ENCODE measurements at places on chromosomes 3 and 15. TPM values are rescaled to one million over a fixed set of nuclear protein-coding genes. Genes with fewer than 3 reads are reported as not detected.

The CACNA2D3 gene
- total RNA-seq = 0.34 TPM

The VIPR1 gene
- total RNA-seq = 68.9 TPM

DNA sequence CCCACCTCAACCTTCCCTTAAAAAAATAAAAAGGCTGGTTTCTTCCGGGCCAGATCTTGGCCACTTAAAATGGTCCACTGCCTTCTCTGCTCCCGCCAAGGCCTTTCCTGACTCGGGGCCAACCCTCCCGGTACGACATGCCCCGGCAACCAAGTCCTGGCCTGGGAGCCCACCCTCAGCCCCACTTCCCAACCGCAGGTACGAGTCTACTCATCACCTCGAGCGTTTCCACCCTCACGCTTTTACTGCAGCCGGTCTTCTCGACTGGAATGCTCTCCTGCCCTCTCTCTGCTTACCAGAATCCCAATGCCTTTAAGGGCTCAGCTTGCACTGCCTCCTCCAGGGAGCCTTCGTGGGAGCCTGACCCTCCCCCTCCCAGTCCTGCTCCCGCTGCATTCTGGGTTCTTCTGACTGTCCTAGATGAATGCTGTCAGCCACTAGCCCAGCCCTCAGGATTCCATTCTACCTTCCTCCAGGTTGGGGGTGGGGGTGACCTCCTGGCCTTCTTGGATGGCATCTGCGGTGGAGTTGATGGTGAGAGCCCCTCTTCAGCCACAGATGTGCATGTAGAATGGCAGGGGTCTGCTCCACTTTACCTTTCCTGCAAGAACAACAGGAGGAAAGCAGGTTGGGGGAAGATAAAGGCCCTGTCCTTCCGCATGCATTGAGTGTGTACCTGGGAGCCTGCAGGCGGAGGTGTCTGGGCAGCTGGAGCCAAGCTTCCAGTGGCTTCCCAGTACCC is 1.1 kb upstream of the CSRNP1 start:
- no peak for DNase-seq

DNA sequence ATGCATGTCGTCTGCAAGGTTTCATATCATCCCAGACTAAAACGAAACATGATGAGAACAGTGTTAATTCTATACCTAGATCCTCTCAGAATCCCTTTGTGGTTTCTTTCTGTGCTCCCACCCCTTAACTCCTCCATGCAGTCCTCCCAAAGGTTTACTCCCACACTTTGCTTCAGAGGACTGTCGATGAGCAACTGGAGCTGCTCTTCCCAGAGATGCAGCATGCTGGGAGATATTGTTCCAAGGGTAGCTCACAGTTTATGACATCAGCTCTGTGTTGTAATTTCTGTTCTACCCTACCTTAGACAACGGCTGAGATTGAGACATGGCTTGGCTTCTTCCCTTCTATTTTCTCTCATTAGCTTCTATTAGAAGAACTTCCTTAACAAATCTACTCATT is 313.0 kb upstream of the COL8A1 start:
- DNase-seq = no peak

DNA sequence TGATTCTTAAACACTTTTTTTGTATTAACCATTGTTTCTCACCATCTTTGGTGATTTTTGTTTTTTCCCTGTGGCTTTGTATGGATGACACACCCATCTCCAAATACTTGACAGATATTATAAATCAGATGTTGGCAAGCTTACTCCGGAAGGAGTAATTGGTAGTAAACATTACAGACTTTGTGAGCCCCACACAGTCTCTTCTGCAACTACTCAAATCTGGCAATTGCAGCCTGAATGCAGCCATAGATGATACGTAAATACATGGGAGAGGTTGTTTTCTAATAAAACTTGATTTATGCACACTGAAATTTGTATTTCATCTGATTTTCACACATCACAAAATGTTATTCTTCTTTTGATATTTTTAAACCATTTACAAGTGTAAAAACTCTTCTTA is 331.5 kb downstream of the ARPP21 start:
- no peak for DNase-seq

DNA sequence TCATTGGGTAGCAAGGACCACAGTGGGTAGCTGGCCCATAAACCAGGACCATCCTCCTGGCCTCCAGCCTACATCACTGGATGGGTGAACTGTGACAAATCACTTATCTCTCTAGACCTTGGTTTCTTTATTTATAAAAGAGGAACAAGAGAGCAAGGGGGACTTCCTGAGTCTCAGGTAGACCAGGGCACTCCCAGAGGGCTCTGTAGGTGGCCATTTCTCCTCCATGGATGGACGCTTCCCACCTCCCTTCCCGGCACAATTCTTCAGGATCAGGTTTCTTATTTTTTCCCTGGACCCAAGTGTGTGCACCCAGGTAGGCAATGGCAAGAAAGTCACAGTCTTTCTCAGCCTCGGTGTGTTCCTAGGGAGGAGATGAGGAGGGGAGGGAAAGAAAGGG is 41.4 kb upstream of the SPATA12 start:
- DNase-seq = no peak

DNA sequence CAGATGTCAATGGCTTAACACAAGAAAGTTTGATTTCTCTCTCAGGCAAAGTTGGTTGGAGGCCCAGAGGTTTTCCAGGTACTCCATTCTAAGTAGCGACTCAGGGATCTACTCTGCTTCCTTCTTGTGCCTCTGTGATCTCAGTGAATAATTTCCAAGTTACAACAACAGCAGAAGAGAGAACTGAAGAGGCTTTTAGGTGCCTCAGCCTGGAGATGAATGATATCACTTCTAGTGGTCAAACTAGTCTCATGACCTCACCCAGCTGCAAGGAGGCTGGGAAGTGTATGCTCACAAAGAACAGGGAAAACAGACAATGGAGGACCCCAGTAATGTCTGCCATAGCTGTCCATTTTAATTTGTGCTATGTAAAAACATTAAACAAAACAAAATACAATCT is 4.6 kb upstream of the PRICKLE2 start:
- DNase-seq = no peak

DNA sequence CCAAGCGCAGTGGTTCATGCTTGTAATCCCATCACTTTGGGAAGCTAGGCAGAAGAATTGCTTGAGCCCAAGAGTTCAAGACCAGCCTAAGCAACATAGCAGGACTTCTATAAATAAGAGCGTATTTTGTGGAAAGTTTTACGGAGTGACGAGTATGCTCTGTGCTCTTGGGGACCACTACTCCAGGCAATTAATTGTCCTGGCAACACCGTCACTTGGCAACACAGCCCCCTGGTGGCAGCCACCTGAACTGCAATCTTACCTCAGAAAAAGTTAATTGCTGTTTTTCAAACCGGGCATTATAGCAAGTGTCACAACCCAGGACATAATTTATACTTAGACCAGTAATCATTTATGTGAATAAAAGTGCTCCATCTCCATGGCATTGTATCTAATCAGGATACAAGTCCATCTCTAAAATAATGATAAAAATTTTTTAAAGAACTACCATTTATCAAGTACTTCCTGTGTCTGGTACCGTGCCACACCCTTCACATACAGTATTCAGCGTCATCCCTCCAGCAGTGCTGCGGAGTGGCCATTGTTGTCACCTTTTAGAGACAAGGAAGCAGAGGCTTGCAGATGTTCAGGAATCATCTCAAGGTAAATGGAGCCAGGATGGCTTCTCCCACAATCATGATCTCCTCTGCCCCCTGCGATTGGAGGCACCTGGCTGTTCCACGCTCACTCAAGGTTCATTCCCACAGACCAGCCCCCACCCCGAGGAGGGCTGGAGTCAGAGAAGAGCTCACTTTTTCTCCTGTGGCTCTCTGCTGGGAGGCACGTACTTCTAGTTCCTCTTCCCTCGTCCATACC is 34.5 kb downstream of the PLA2G4D start:
- DNase-seq = no peak

DNA sequence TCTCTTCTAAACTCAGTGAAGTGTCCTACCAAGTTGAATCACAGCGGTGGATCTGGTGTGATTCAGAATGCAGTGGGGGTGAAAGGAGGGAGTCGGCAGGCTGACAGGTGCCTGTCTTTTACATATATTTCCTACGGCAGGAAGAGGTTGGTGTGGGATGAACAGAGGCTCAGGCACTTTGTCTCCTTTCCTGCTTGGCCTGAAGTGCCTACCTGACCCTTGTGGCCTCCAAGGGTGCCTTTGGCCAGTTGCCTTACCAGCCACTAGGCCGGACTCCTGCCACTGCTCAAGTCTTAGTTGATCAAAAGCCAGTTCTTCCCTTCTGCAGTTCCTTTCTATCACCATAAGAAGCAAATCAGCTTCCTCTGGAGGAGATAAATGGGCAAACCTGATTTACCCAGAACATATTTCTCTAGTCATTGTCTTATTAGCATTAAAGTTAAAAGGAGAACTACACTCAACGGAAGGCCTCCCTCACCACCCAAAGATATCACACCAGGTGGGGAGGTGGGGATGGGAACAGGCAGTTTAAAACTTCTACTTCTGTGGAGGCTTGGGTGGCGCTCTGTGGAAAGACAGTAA is 52.1 kb downstream of the CRTC3 start:
- no peak for DNase-seq

Measured in mucosa of descending colon (tissue), 3 donors.